Activated gamma-delta T cell treated with Interleukin-2 at 50 U/mL for 16 hours (primary cell): ENCODE measurements at places on chromosomes 4 and X.

- no peak for DNase-seq
Measured at GRCh38 chr4:95728145-95728544, 111.7 kb upstream of the PDHA2 start.

- DNase-seq = peak; percentile 22
Measured at GRCh38 chr4:139416073-139416673, 37.7 kb upstream of the RAB33B start.

DNA sequence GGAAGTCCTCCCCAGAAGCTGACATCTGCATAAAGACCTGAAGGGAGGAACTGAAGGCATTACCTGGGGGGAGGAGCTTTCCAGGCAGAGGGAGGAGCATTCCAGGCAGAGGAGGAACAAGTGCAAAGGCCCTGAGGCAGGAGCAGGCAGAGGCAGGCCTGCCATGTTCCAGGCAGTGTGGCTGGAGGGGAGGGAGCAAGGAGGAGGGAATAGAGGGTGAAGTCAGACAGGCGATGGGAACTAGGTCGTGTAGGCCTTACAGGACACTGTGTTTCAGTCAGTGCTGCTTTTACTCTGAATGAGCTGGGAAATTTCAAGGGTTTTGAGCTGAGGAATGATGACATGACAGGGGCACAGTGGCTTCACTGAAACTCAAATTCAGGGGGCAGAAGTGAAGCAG is 292.7 kb downstream of the BCOR start:
- DNase-seq = no peak

GRCh38 chr4:26220696-26221095 is 100.1 kb upstream of the RBPJ start:
- no peak for DNase-seq

- DNase-seq = no peak
Measured at GRCh38 chr4:15295421-15296162, 132.2 kb upstream of the C1QTNF7 start.

GRCh38 chr4:103496800-103497199 is 223.0 kb downstream of the TACR3 start:
- DNase-seq = no peak

- no peak for DNase-seq
Measured at GRCh38 chrX:14027511-14028019, 2.1 kb downstream of the GEMIN8 start.

- DNase-seq = no peak
Measured at GRCh38 chrX:141405486-141405852, 163.2 kb upstream of the SPANXC start.

- no peak for DNase-seq
Measured at GRCh38 chr4:5877392-5877791, 15.5 kb downstream of the CRMP1 start.

DNA sequence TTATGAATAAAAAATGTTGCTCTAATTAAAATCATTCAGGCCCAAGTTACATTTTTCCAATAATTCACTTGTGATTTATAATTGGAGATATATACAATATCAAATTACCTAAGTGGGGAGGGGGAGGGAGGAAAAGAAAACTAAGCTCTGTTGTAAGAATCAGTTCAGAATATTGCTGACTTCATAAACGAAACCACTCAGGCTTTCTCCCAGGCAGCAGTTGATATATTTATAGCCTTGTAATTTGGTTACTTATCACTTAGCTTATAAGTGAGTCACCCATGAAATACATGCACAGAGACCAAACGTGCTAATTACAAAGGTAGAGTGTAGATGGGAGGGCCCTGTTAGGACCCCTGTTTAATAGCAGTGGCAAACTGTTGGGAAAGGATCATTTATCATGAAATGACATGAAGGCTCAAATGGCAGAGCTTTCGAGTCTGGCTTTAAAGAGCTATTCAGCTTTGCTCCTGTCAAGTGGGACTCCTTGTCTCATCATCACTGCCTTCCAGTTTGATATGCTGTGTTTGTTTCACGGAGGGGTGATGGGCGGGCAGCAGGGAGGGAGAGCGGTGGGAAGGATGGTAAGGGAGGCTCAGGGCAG is 105.6 kb upstream of the PGRMC2 start:
- no peak for DNase-seq

- no peak for DNase-seq
Measured at GRCh38 chrX:34764852-34765361, 107.8 kb upstream of the TMEM47 start.

DNA sequence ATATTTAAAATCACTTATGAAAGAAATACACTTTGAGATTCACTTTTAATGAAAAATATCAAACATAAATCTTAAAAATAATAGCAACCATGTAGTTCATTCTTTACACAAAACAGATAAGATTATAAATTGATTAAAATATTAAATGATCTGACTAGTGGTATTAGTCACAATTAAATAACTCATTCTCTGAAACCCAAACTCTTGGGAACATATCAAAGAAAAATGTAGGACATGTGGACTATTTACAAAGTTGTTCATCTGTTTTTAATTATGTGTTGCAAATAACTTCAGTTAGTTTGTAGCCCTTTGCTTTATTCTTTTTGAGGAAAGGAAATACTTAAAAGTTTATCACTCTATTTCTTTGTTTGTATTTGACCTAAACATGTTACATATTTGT is 9.5 kb upstream of the GUCY1A1 start:
- no peak for DNase-seq

DNA sequence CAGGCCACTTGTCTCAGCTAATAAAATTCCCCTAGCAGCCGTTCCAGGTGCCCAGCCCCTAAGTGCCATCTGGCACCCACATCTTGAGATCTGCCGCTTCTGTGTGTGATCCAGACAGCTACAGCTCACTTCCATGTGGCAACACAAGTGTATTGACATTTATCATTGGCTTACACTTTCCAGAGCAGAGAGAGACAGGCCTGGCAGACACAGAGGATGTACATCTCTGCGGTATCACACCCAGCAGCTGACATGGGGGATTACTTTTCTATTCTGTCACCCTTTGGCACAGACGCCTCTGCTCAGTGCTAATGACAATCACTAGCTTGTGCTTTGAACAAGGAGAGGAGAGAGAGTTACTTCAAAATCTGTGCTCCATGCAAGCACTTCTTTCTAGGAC is 195.9 kb downstream of the KDR start:
- DNase-seq = no peak

- DNase-seq = no peak
Measured at GRCh38 chr4:189870511-189871234, 70.0 kb upstream of the FRG1 start.

DNA sequence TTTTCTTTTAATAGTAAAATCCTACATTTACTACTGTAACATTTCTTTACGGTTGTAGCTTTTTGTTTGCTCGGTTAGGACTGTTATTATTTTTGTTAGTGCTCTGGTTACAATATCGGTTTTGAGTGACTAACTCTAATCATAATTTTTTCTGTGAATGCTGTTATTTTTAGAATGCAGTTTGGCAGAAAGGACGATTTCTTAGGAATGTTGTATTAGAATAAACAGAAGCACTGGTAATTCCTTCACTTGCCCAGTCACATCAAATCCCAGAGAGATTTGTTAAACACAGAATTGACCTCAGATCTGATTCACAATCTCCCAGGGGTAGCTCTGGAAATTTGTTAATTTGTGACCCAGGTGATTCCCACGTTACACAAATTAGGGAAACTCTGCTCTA is 21.7 kb downstream of the DDIT4L start:
- DNase-seq = no peak

GRCh38 chr4:37540486-37540885 is 145.7 kb downstream of the RELL1 start:
- no peak for DNase-seq

DNA sequence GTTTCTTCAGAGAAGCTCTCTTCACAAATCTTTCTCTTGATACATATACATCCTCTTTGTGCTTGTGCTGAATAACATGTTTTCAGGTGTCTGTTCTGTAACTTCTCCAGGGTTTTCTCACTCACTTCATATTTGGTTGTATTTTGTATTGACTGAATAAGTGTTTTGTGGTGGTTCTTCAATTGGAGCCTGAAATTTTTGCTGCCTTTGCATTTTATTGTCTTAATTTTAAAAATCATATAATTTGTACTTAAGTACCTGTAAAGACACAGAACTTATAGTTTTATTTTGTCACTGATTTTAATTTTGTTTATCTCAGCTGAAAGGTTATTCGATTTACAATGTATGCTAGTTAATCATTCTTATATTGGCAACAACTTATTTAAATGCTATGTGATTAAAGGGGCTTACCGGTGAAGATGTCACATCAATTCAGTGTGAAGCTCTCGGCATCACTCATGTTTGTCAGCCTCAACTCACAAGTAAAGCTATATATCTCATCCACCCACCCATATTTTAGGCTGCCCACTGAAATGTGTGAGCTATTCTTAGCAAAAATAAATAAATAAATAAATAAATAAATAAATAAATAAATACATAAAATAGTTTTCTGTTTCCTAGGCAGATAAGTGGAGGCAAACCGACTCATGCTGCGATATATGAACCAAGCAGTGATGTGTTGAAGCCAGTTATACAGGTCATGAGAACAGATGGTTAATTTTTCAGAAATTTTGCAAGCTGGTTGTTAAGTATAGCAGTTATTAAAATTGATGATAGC is 76.4 kb upstream of the FSTL5 start:
- DNase-seq = no peak

- no peak for DNase-seq
Measured at GRCh38 chr4:154254999-154255398, 236.6 kb downstream of the DCHS2 start.

- DNase-seq = no peak
Measured at GRCh38 chr4:81102107-81102506, 71.6 kb downstream of the BMP3 start.

GRCh38 chr4:114535725-114536124 is 62.9 kb upstream of the UGT8 start:
- DNase-seq = no peak

- DNase-seq = no peak
Measured at GRCh38 chr4:71294301-71294700, 44.5 kb upstream of the SLC4A4 start.

- no peak for DNase-seq
Measured at GRCh38 chr4:49516796-49517195, 530.7 kb downstream of the CWH43 start.

- DNase-seq = no peak
Measured at GRCh38 chr4:127631420-127631819, 1.3 kb upstream of the INTU start.
